ENCODE measurements at places on chromosomes 3 and 15.
A peak's percentile ranks its signal among the peaks of the same experiment; 100 is the strongest.

DNA sequence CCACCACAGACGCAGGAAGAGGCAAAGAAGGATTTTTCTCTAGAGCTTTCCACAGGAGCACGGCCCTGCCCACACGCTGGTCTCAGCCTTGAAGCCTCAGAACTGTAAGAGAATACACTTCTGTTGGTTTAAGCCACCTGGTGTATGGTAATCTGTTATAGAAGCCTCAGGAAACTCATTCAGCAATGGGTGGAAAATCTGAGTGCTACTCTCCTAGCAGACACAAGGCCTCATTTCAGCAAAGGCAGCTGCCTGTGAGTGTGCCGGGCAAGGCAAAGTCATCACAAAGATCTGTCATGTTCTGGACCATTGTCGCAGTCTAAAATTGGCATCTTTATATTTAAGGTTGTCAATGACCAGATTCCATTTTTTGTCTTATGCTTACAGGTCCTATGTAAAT, 31.0 kb downstream of the ATP10A start:
- DNase-seq, result no peak

DNA sequence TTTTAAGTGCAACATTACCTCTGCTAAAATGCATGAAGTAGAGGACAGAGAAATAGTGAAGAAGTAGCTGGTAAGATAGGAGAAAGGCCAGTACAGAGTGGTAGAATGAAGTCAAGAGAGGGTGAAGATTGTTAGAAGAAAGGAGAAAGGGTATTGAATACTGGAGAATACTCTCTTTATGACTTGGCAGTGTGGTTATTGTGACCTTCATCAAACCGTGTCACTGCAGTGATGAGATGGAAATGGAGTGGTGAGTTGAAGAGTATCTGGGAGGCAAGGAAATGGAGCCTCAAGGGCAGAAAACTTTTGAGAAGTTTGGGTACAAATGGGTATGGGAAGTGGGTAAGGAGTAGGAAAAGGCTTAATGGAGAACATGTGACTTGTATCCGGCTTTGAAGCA, 24.7 kb downstream of the MINDY2 start:
- no peak for DNase-seq

- no peak for DNase-seq
These were observed 71.1 kb upstream of the CCNL1 start for GRCh38 chr3:157231071-157231470.

- DNase-seq, result no peak
These were observed 292.0 kb upstream of the SUCLG2 start for GRCh38 chr3:67946436-67946835.

GRCh38 chr3:173552526-173552925, 155.0 kb downstream of the NLGN1 start:
- no peak for DNase-seq

DNA sequence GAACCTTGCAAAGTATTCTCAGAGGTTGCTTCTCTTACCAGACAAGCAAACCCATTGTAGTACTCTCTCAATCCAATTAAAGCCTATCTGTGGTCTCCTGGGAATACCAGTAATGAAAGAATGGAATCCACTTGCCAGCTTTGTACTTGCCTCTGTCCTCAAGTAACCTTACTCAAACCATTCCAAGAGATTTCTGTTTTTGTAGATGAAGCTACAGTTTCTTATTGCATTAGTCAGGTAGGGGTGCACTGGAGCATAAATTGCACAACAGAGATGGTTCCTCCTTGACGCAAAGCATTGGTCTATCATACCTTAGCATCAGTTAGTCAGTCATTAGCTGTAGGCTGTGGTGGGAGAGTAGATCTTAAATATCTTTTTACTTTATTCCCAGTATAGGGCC, 52.9 kb downstream of the BTLA start:
- DNase-seq, result no peak

DNA sequence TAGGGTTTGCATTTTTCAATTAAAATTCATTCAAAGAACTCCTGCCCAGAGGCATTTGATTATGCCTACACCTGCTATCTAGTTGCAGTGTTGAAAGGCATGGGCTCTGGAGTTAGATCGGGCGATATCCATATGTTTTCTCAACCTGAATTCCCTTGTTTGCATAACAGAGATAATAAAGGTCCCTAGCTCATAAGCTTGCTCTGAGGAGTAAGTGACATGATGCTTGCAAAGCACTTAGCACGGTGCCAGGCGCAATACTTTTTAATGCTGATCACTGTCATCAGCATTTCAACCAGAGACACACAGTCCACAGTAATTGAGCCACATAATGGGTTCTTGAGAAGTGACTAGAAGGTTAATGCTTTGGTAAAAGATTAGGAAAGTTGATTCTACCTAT, 106.3 kb upstream of the SAMMSON start:
- DNase-seq, result no peak

- no peak for DNase-seq
These were observed 104.5 kb downstream of the ZMAT3 start for GRCh38 chr3:178967177-178967532.

DNA sequence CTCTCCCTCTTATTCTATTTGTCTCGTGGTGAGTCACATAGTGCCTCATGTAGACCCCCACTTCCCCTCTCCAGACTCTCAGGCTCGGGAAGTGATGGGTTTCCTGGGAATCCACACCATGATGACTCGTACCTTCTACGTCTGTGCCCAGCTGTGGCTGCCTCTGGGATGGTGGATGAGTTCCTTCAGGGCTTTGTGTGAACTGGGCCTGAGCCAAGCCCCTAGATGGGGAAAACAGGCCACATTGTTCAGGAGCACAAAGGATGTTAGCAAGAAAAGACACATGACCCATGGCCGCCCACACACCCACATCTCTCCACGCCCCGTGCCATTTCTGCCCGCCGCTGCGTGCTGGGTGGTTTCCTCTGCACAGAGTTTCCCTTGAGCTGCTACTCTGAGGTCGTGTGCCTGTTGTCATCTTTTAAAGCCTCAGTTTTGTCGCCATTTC, 10.5 kb downstream of the ISG20 start:
- peak; percentile 63 for DNase-seq

DNA sequence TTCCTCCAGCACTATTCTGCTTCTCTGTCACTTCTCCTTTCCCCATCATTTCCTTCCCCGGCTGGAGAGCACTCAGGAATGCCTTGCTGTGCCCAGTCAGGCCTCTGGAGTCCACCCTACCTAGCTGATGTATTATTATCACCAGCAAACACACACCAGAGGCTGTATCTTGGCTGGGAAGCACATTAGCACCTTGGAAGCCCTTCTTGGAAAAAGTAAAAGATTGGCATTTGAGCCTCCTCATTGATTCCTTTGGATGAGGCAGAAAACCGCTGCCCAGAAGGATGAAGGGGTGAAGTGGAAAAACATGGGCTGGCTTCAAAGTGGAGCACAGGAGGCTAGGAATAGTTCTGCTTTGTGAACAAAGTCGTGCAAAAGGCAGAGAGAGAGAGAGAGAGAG, 244.3 kb downstream of the RPLP1 start:
- DNase-seq, result no peak

GRCh38 chr3:111810909-111811308, 48.2 kb upstream of the PHLDB2 start:
- DNase-seq, result no peak
